ENCODE measurements at places on chromosomes 5 and 9.

DNA sequence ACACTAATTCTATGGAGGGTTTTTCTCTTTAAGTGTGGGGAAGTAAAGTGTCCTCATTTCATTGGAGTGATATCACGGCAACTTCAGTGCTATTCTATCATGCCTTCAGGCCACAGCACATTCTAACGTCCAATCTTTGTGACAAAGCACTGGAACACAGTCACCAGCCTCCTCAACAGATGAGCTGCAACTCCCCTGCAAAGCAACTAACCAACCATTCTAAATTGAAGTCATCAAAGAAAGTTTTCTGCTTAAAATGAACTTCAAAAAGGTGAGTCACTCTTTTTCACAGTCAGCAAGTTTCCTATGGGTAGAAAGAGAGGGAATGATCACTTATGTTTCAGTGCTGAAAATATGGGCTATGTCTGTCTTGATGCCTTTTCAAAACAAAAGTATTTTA lies 190.8 kb downstream of the ELAVL2 start:
- DNase-seq = no peak

DNA sequence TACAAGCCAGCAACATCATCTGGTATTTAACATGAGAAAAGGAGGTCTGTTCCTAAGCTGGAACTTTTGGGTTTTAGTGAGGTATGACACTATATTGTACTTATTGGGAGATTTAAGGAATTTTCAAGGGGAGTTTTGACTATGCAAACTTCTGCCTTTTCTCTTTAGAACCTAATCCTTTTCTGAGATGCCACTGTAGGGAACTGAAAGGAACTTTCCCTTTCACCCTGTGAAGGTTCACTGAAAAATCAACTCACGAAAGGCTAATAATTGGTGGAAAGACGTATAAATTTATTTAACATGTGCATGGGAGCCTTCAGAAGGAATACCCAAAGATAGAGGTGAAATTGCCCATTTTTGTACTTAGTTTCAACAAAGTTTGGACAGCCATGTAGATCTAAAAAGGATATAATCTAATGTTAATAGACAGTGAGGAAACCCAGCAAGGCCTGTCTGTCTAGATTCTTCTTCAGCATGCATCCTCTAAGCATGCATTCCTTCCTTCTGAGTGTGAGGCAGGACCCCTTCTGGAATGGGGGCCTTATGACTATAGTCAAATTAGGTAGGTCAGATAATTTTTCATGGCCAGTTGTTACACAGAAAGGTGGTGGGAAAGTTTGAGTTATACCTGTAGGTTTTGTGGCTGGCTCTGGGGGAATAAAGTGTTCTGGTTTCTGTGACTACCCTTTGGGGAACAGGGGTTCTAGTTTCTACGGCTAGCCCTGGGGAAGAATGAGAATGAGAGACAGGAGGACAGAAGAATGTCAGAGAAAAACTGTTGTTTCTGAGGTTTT lies 200.3 kb downstream of the C9orf152 start:
- DNase-seq = peak; percentile 48

DNA sequence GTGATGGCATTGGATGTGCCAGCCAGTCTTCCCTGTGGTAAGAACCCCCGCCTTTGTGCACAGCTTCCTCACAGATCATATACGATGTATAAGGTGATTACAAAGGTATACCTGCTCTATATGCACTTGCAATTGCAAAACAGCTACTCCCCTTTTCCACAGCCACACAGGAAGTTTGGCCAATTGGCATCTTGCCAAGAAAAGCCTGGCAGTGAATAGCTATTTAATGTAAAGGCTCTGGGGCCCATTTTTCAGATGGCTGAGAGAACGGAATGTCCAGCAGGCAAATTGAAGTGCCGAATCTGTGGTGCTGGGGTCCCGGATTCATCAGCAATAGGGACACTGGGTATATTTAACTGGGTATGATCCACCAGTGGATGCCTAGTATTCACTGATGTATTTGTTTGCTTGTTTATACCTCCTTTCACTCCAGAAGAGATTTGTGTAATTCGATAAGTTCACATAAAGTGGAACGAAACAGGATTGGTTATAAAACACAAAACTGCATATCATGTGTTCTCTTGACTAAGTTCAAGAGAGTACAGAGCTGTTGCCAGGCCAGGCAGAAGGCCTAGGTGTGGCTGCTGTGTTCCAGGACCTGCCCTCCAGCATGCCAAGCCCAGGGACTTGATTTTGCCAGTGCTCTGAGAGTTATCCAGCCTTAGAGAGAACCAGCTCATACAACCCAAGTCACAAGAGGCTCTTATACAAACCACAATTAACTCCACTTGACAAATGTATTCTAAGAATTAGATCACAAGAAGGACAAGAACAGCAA lies 27.7 kb upstream of the GABRP start:
- no peak for DNase-seq

DNA sequence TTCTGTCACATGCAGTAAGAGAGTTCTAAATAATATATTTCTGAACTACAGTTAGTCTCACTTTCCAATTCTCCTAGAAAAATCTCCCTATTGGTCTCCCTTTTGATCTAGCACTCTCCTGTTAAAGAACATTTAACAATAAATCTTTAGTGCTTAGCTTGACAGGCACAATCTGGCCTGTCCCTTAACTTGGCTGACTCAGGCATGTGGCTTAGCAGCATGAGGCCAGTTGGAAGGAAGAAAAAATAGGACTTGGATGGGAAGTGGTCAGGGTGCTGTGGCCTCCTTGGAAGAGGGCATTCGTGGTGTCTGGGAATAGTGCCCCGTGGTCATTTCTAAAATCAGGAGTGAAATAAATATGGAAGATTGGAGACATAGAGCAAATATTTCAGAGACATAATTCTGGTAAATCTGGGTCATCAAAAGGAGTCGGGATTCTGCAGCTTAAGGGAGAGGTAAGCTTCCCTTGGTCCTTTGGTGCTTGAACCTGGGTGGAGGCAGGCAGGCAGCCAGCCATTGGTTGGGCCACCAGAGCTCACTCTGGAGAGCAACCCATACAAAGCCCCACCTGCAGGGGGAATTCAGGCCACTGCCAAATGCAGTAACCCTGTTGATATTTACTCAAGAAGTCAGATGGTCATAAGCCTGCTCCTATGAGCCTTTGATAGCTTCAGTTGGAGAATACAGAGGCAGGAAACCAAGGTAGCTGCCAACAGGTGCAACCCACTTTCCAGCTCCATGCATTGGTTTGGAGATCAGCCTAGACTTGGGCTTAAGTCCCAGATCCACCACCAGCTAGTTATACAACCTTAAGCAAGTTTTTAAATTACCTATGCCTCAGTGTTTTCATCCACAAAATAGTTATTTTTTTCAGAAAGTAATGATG lies 28.8 kb upstream of the TLE4 start:
- DNase-seq = no peak

- no peak for DNase-seq
Measured at GRCh38 chr9:10104774-10105173, 508.0 kb downstream of the PTPRD start.

DNA sequence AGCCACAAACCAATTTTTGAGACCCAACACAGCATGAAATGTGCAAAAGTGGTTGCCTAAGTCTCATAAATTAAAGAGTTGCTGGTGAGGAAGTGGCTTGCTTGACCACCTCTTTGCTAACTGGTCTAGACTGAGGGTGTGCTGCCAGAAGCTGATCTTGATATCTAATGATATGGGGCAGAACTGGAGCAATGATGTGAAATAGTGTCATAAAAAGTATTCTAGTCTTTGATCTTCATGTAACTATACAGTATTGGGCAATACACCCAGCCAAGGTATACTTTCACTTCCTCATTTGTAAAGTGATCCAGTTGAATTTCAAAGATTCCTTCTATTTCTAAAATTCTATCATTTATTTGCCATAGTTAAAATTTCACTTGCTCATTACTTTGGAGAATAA lies 5.9 kb upstream of the YTHDC2 start:
- DNase-seq = no peak

DNA sequence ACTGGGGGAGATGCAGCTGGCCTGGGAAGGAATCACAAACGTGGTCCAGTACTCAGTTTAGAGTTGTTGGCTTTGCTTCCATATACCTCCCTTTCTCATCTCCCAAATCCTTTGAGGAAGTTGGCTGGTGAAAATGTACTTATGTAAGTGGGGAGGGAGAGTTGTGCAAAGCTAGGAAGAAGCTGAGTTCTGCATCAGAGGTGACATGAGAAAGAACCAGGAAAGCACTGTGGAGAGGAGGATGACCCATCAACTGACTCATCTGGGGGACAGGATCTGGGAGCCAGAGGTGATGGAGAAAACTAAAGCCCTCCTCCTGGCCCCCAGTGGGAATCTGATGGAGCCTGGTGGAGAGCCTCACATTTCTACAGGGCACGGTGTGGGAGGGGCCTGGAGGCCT lies 16.2 kb downstream of the KCNMB1 start:
- no peak for DNase-seq

All from EL (cell line).